ENCODE measurements at places on chromosomes 3 and 15.

DNA sequence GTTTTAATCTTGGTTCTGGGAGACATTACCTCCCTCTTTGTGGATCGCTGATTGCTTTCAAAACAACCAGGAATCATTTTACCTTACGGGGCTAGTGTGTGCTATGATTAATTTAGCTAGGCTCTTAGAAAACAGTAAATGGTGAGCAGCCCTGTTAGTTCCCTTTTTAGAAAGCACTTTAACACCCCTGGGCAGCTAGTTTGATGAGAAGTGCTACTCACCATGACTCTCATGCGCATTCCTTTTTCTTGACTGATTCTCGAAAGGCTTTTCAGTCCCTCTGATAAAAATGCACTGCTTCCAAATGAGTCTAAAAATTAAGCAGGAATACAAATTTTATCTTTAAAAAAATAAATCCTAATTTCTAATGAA lies 75.3 kb upstream of the LEKR1 start:
- no peak for DNase-seq

GRCh38 chr3:18902081-18902793 lies 246.1 kb upstream of the KCNH8 start:
- DNase-seq = no peak

DNA sequence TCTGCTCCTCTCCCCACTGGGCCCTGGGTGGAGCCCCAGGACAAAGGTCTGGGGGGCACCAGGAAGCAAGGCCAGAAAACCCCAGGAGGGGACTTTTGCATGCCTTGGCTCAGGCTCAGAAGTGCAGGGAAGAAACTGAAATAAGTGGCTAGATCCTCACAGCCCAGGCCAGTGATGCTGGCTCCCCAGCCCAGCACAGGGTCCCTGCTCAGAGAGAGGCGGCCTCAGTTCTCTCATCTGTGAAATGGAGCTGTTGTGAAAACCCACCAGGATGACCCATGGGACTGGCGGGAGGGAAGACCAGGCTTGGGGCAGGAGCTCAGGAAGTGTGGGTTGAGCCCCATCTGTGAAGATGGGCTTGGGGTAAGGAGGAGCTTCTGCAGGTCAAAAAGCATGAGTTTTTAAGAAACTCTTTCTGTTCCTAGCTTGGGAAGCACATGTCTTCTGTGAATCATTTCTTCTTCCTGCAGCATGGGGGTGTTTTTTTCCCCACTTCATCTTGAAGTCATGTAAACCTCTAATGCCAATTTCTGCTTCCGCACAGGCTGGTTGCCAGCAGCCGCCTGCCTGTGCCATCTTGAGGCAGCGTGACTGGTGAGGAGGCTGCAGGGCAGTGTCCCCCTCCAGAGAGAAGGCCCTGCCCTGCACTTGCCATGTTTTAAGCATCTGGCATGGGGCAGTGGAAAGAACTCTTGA lies 118.6 kb downstream of the SMAD6 start:
- DNase-seq = no peak

GRCh38 chr3:157275832-157276231 lies 115.9 kb upstream of the CCNL1 start:
- peak; percentile 39 for DNase-seq

- no peak for DNase-seq
Measured at GRCh38 chr3:45966950-45967640, 23.8 kb downstream of the CXCR6 start.

DNA sequence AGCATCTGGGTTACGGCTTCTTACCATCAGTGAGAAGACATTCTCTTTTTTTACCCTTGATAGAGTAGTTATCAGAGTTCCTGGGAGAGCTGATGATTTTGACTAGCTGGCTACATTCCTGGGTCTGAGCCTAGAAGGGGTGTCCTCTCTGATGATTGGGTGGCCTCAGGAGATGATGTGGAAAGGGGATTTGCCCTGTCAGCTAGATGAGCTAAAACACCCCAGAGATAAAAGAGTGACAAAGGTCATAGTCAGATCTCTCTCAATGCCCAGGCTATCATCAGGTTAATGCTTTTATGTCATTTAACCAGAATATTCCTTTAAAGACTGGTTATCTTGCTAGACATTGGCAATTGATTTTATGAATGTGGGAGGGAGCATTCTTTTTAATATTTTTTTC lies 130.2 kb downstream of the KCNAB1 start:
- no peak for DNase-seq

- no peak for DNase-seq
Measured at GRCh38 chr15:27734785-27735495, 364.2 kb downstream of the OCA2 start.

GRCh38 chr15:88476635-88477060 lies 9.1 kb downstream of the MRPS11 start:
- no peak for DNase-seq

DNA sequence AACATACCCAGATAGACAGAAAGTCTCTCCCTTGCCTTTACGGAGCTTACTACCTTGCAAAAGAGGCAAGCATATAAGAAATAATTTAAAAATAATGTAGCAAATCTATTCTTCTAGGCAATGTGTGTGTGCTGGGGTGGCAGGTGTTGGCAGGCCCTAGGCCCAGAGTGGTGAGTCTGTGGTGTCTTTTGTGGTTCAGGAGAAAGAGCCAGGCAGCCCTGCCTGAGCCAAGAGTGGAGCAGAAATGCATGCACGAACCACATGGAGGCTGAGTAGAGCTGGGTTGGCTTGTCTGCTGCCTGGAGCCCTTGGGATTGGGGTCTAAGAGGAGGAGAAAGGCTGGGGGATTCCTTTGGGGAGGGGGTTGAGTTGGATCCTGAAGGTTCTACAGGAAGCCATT lies 70.2 kb upstream of the MYZAP start:
- no peak for DNase-seq

Data from femur (tissue), 1 donor.